ENCODE measurements at places on chromosomes 4 and X.

DNA sequence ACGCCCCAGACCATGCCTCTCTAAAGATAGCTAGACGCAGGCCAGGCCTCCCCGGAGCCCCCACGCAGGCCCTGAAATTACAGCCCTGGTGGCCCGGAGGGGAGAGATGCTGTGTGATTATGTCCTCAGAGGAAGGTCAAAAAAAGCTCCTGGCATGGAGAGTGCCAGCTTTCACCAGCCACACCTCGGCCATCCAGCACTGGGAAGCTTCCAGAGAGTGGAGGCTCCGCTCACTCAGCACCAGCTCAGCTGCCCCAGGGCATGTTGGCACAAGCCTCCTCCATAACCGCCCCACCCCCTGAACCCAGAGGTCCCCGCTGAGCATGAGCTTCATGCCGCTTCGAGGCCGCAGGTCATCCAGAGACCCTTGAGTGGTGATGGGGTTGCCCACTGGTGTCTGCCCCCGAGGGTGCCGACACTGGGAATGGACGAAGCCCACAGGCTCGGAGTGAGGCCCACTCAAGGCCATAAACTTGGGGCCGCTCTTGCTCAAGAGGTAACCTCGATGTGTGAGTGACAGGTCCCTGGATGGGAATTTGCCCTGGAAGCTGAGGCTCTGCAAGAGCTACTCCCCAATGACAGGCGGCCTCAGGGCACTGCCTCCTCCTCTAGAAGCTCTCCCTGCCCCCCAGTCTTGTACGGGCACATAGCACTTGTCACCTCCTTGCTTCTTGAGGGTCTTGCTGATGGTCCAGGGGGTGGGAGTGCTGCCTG lies 4.4 kb upstream of the BGN start:
- DNase-seq: no peak

GRCh38 chrX:154981116-154981411 lies 41.5 kb downstream of the F8 start:
- no peak for DNase-seq

DNA sequence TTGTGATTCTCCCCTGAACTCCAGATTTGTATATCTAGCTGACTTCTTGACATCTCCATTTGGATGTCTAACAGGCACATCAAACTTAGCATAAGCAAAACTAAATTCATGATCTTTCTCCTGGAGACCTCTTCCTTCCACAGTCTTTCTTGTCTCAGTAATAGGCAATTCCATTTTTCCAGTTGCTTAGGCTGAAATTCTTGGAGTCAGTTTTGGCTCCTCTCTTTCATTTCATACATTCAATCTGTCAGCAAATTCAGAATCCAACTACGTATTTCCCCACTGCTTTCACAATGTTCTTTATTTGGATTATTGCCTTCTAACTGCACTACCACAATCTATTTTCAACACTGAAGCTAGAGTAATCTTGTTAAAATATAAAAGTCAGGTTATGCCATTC lies 219.9 kb upstream of the GLRA2 start:
- DNase-seq: no peak

- DNase-seq: no peak
These were observed 49.5 kb downstream of the DCLK2 start for GRCh38 chr4:150127757-150128156.

GRCh38 chrX:39859991-39860861 lies 237.5 kb downstream of the BCOR start:
- DNase-seq: peak; percentile 97

DNA sequence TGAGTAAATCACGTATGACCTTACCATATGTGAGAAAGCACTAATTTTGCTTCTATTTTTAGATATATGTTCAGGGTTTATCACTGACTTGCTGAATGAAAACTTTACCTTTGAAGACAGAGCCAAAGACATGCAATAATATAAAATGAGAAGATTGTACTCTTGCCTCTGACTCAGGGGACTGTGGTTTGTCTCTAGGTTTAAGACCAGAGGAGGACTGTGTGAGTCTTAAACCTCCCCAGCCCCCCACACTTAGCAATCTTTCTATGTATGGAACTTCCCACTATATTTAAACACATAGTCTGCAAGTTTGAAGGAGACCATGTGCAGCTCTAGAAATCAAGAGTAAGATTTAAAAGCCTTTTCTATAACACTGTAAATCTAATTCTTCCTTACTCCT lies 368.7 kb upstream of the FAM241A start:
- no peak for DNase-seq

- DNase-seq: no peak
These were observed 139.3 kb downstream of the CHIC2 start for GRCh38 chr4:53925050-53925605.

GRCh38 chr4:139740121-139740520 lies 74.5 kb downstream of the MGST2 start:
- DNase-seq: no peak

- DNase-seq: no peak
These were observed 15.1 kb downstream of the FAM47E start for GRCh38 chr4:76266627-76267026.

DNA sequence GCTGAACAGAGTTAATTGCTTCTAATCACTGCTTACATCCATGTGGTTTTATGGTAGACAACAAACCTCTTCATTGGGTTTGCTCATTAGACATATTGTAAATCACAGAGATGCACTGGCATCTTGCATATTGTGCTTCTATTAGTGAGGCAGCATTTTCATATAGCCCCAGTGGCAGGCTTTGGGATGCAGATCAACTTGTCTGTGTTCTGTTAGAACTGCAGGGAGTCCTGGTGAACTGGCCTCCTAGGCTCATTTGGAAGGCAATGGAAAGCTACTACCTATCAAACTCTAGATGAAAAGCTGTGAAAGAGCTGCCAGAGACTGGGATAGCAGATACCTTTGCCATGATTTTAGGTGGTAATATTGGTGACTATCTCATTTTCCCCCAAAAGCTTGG lies 108.8 kb downstream of the NAA11 start:
- DNase-seq: no peak

GRCh38 chr4:101224358-101225218 lies 122.7 kb downstream of the PPP3CA start:
- DNase-seq: no peak

DNA sequence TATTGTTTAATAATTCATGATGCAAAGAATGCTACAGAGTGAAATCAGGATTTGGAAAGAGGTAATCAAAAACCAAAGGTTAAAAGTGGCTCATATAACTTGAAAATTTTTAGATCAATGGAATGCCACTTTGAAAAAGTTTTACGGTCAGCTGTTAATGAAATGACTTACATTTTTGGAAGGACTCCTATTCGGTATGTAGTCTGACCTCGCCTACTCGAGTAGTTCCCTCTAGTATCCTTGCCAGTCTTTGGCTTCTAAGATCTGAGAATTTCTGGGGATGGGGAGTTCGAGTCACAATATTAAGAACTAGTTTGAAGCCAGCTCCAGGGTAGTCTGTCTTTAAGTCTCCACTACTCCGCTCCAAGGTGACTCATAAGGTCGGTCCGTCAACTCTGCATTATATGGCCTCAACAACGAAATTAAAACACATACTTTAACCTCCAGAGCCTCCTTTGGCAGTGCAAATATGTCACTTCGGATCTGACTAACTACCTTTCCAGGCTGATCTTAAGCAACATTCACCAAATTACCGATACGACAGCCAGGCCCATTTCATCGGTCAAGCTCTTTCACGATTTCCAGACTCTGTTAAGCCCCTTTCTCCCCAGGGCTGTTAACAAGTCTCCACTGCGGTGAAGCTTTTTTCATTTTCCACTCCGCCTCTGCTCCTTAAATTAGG lies 733 bp upstream of the NAA15 start:
- peak; percentile 52 for DNase-seq

DNA sequence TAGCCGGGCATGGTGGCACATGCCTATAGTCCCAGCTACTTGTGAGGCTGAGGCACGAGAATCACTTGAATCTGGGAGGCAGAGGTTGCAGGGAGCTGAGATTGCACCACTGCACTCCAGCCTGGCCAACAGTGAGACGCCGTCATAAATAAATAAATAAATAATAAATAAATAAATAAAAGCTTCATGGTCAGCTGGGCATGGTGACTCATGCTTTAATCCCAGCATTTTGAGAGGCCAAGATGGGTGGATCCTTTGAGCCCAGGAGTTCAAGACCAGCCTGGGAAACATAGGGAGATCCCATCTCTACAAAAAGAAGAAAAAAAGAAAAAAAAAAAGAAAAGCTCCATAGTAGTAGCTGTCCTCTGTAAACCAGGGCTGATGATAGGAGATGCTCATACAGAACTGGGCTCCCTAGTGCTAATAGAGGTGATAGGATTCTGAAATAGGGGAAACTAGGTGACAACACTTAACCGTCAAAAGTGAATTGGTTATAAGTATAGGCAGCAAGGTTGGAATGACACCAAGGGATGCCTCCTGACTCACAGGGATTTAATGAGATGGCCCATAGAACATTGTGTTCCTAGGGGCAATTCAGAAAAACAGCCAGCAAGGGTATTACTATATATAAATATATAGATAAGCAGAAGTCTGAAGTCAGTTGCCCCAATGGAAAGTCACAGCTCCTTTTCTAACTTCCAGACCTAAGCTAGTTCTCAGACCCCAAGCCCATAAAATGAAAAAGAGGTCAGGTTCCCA lies 41.8 kb upstream of the ARHGEF6 start:
- DNase-seq: no peak

DNA sequence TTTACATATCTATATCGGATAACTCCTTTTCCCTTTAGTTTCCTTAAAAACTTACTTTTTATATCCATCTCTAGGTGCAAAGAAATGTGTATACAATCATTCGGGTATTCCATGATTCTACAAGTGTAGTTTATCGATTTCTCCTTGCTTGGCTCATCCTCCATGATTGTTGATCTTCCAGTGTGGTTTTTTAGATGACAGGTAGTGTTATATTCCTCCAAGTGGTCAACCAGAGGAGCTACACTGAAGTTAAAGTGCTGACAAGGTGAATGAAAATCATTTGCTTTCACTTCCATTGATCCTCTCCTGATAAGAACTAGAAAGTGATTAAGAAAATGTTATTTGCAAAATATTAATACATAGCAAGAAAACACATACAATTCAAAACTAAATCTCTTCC lies 38.5 kb downstream of the TMEM156 start:
- no peak for DNase-seq
